ENCODE measurements at places on chromosomes 16 and 17.

- no peak for DNase-seq
These were observed 33.5 kb upstream of the DOC2B start for GRCh38 chr17:214881-215331.

DNA sequence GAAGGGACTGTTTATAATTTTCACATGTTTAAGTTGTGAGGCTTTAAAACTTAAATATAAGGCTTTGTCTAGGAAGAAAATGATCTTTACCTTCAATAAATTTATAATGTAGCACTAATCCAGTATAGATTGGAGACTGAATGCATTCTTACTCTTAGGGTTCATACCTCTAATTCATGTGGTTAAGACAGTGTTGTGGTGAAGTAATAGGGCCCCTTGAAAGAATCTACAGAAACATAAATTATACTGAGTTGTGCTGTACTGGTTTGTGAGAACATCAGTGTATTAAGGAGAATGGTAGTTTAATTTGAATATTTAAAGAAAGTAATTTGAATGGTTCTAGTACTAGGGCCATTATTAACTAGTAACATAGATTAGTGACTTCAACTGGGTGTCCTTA, 13.7 kb downstream of the HAPSTR1 start:
- DNase-seq = peak; percentile 43

GRCh38 chr16:78583441-78583840, 484.0 kb downstream of the WWOX start:
- DNase-seq = no peak

DNA sequence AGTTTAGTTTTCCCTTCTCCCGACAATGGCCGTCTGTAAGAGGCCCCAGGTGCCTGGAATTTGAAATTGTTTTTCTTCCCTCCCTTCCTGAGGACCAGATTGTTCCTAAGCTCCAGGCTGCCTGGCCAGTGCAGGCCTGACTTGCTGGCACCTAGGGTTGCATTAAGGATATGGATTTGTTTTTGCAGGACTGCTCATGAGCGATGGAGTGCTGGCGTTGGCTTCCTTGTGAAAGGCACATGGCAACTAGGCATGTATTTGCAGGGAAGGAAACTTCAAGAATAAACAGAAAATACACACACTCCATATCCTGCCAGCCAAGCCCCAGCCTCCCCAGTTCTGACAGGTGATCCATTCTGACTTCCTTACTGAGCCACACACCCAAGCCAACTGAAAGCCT, 25.5 kb upstream of the SOX9 start:
- DNase-seq = no peak

DNA sequence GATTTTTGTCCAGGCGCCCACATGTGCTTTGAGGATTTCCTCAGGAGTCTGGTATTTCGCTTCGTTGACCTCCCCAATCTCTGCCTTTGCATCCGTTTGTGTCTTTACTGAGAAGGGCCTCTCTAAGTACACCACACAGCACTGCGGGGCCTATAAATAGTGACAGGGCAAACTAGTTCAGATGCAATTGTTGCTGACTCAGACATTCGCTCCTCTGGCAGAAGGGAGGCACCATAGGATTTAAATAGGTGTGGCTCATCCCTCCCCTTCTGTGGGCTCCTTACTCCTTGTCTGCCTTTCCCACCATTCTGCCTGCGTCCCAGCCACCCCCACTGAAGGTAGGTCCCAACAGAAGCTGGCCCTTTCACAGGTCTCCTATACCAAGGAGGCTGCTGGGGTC, 192.3 kb downstream of the SHISA9 start:
- no peak for DNase-seq

GRCh38 chr17:67506966-67507365, 129.9 kb downstream of the PITPNC1 start:
- DNase-seq = peak; percentile 81

DNA sequence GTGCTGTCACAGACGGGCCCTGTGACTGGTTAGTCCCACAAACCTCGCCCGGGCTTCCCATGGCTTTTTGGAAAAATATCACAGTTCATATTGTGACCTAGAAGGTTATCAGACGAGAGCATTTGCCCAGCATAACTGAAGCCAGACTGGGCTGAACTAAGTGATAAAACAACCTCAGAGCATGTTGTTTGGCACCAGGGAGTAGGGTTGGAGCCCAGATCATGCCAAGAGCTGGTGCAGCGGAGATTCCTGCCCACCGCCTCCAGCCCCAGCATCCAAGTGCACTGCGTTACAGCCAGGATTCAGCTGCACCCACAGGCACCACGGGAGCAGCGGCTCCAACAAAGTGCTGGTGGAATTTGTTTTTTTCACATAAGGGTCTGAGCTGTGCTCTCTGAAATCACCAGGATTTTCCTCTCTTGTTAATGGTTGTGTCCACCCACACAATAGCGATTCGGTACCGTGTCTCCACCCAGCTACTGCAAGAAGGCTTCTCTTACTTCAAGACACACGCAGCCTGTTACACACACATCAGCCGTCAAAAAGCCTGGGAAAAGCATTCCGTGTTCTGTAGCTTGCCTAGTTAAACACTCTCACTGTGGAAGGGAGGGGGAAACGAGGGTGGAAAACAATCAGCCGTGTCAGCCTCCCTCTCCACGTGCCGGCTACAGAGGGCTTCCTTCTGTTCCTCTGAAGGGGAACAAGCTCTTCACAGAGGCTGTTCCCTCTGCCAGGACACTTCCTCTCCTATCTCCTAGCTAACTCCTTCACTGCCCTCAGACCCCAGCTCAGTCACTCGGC, 273.8 kb downstream of the C16orf95 start:
- peak; percentile 23 for DNase-seq

DNA sequence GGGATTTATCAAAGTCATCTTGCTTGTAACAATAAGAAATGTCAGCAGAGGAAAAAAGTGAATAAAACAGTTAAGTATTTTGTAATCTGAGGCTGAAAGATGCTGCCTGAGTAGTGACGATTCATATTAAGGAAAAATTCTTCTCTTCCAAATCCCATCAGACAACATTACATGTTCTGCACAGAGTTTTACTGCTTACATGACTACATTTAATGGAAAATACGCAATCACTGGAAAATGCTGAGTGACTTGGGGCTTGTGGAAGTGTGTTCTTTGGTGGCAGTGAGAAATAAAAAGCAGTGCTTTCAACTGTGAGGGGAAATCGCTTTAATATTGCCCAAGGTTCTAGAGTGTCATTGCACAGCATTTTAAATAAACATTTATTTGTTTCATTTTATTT, 1025.2 kb upstream of the GOT2 start:
- DNase-seq = no peak

- DNase-seq = no peak
These were observed 9.1 kb downstream of the TP53I13 start for GRCh38 chr17:29577385-29578211.

- no peak for DNase-seq
These were observed 174.7 kb downstream of the KATNIP start for GRCh38 chr16:27724482-27725235.

DNA sequence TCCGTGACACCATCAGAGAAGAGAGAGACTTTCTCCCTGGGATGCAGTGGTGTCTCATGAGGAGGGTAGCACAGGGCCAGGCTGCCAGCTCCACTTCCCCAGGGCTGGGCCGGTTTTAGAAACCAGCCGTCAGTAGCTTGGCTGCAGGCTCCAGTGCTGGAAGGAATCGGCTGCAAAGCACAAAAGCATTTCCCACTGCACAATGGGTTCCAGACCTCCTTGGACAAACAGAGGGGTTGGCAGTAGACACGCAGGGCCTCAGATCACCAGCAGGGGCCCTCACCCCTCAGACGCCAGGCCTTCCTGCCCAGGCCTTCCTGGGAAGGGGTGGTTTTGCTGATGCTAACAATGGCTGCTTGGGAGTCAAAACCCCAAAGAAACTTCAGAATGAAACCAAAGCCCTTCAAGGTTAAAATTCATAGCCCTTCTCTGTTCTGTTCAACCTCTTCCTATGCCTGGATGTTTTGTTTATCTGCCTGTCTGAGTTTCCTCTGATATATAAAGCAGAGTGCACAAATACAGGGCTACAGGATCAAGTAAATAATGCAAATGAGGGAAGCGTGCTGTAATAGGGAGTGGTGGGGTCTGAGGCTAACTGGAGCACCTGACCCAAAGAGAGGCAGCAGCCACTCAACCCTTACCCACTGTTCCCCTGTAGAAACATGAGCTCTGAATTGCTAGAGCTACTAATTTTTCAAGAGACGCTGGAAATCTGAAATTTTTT, 26.2 kb downstream of the TEKT5 start:
- DNase-seq = peak; percentile 15

GRCh38 chr17:57914273-57915142, 40.7 kb downstream of the CUEDC1 start:
- no peak for DNase-seq

GRCh38 chr17:79305376-79305767, 230.7 kb downstream of the ENGASE start:
- DNase-seq = no peak

GRCh38 chr16:87815567-87815966, 49.8 kb upstream of the KLHDC4 start:
- DNase-seq = no peak
